ENCODE measurements at places on chromosomes 1 and 21.

- no peak for DNase-seq
Measured at GRCh38 chr1:205229916-205230700, 2.4 kb downstream of the TMCC2 start.

DNA sequence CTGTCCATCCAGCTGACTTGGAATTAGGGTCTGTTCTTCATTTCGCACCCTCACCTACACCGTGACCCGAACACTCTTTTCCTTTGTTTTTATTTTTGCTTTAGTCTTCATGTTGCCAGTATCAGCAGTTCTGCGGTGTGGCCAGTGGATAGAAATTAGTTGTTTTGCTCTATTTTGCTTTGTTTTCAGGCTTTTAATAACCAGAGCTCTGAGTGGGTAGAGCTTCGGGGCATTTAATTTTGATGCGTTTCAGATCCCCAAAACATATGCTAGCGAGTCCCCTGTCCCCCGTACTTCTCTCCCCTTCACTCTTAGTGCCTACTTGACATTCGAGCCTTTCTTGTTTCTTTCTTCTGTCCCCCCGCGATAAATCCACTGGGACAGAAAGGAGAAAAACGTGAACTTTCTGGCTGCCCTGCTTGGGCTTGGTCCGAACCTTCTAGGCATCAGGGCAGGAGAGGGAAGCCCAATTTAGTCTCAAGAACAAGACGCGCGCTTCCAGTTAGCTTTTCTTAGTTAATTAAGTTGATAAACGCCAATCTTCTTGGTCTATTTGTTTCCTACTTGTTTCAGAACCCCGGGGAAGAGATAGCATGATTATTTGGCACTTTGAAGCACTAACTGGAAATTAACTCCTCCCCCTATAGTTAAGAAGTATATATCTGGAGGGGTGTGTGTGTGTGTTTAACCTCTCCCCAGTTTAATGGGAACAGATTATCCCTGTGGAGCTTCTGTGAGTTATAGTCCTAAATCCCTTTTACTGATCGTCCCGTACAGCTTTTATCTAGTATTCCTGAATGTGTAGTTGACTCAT is 839 bp downstream of the SWT1 start:
- DNase-seq = no peak

- no peak for DNase-seq
Measured at GRCh38 chr1:150106341-150106740, 38.8 kb downstream of the VPS45 start.

GRCh38 chr1:3323021-3323795 is 131.3 kb upstream of the ARHGEF16 start:
- no peak for DNase-seq

- no peak for DNase-seq
Measured at GRCh38 chr1:96030312-96030711, 691.3 kb upstream of the PTBP2 start.

DNA sequence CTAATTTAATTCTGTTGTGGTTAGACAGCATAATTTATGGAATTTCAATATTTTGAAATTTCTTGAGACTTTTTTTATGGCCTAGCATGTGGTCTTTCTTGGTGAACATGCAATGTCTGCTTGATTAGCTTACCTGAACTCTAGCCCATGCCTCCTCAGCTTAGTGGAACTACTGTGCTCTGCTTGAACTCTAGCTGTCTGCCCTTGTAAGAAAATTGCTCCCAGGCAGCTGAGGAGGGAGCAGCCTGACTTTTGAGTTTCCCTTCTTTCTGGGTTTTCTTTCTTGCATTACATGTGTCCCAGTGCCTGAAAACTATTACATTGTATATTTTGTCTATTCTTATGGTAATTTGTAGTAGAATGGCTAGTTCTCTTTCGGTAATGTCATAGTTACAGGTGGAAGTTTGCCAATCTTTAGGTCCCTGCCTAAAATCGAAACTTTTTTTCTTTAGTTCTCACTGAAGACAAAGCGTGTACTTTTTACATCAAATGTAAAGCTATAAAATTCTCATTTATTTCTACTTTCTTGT is 105.3 kb downstream of the MAST2 start:
- DNase-seq = no peak

Measured in vagina (tissue), 2 donors.